ENCODE measurements at places on chromosomes 7 and 10.

- no peak for DNase-seq
These were observed 2.5 kb upstream of the LFNG start for GRCh38 chr7:2517026-2517425.

GRCh38 chr10:123526356-123527064 is 139.6 kb upstream of the GPR26 start:
- DNase-seq: no peak

DNA sequence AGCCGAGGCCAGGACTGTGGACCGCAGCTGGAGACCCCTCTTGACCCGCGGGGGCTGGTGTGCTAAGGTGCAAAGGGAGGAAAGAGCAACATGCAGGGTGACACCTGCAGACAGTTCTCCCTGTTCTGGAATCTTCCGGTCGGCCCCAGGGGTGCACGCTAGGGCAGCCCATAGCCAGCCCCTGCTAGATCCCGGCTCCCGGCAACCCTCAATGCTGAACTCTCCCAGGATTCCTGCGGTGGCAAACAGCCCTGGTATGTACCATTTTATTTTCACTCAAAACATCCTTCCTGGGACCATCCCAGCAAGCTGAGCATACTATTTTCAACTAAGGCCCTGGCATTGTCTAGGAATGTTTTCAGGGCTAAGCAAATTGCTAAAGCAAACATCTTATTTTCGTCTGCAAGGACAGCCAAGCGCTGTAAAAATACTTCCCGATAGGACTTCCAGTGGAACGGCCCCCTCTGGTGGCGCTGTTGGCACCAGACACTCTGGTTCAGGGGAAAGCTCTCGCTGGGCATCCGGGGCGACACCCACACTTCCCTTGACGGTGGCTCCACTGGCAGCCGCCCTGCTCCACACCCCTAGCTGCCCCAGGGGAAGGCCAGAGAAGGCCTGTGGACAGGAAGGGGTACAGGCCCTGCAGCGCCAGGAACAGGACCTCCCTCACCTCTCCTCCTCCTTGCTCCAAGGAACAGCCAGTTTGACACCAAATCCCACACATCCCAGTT is 99.4 kb downstream of the CTBP2 start:
- peak; percentile 62 for DNase-seq

GRCh38 chr7:94300176-94300835 is 94.4 kb upstream of the COL1A2 start:
- no peak for DNase-seq

GRCh38 chr7:12111422-12112405 is 99.4 kb upstream of the TMEM106B start:
- DNase-seq: peak; percentile 16

DNA sequence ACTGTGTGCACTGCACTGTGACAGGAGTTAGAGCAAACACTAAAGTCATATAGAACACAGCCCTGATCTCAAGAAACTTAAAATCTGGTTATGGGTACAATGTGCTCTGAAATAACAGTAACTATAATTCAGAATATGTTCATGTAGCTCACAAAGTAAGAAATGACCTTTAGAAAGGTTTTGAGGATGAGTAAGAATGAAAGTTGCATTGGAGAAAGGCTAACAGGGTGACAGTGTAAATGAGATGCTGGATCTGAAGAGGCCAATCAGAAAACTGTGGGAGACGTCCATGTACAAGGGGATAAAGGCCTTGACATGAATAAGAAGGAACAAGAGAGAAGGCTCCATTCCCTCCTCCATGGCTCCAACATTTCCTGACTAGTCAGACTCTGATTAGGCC is 124.7 kb downstream of the GRM3 start:
- DNase-seq: no peak

- no peak for DNase-seq
These were observed 106.0 kb upstream of the PRR15 start for GRCh38 chr7:29457565-29458011.

GRCh38 chr7:29139796-29140195 is 6.5 kb downstream of the CPVL start:
- DNase-seq: no peak

GRCh38 chr10:105797234-105797890 is 1156.3 kb downstream of the SORCS3 start:
- DNase-seq: no peak

DNA sequence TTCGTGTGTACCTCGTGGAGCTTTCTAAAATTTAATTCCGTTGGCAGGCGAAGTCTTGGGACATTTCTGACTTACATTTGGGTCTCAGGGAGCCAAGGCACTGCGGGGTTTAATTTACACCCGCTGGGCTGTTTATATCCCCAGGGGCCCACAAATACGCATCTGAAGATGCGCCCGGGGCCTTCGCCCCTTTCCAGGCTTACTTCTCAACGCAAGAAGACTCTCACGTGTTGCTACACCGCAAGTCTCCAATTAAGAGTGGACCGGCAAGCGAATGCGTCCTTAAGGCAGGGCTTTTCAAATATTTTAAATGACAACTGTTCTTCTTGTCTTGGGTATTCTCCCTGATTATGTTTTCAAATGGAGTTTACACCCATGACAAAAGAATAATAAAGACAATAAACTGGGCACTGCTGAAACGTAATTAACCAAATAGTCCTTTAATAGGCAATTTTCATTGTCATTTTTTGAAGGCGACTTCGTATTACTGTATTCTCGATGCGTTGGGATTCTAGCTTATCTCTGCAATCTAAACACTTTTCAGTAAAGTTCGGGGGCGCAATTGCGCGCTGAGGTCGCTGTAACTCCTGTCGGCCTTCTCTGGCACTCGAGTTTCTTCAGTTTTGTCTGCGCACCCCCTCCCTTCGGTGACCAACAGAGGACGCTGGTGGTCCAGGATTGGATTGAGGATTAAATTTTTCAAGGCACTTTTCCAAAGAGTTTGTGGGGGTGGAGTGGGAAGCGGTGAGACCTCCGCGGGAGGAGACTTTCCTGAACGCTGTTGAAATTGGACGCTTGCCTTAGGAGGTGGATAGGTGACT is 837 bp upstream of the IGFBP3 start:
- DNase-seq: no peak

- no peak for DNase-seq
These were observed 8.9 kb downstream of the SEC31B start for GRCh38 chr10:100510533-100511308.

DNA sequence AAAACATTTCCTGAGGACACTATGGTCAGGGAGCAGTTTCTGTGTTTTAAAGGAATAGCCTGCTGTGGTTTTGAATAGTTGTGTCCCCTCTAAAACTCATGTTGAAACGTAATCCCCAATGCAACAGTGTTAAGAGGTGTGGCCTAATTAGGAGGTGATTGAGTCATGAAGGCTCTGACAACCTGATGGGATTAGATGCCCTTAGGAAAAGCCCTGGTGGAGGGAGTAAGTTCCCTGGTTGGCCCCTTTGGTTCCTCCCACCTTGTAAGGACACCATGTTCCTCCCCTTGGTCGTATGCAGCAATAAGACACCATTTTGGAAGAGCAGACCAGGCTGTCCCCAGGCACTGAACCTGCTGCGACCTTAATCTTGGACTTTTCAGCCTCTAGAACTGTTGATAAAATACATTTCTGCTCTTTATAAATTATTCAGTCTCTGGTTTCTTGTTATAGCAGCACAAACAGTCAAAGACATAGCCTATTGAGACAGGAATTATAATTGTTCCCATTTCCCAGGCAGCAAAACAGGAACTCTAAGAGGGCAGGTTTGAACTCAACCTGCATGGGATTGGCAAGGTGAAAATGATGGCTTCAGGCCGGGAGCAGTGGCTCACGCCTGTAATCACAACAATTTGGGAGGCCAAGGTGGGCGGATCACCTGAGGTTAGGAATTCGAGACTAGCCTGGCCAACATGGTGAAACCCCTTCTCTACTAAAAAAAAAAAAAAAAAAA is 20.5 kb upstream of the TNS3 start:
- DNase-seq: no peak

DNA sequence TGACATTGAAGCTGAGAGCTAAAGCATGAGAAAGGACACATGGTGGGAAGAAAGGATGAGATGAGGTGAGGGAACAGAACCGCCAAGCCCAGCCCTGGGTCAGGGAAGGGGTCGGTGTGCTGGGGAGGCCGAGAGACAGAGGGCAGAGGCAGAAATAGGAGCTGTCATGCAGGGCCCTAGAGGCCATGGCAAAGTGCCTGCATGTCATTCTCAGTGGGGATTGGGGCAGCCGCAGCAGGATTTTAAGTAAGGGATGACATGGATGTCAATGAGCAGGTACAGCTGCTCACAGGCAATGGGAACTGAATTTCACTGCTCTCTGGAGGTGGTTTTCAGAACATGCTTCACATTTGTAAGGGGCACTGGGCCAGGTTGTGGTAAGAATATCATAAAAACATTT is 227.4 kb downstream of the RAB11FIP2 start:
- DNase-seq: no peak

DNA sequence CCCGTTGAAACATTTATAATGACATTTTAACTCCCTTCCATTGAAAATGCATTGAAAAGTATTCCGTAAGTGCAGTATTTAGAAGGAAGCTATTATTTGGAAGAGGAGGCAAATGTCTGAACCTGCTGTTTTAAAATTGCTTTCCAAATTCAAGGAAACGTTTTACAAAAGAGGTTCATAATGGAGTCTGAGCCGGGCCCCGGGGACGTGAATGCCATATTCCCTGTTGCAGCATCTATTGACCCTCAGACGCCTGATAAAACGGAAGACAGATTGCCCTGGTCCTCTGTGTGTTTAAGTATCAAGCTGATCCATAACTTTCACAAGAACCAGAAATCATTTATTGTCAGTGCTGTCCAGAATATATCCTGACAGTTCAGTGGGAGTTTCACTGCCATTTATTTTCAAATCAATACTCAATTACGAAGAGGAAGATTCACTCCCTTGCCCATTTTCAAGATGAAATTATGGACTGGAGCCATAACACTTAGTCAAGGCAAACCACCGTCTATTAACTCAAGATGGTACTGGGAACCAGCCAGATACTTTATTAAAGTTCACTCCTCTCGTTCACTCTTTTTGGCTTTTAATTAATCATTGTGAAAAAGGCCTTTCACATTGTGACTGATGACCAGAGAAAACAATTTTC is 435.7 kb upstream of the PFKP start:
- DNase-seq: no peak

GRCh38 chr7:159013825-159014289 is 130.8 kb downstream of the VIPR2 start:
- no peak for DNase-seq

- no peak for DNase-seq
These were observed 68.1 kb downstream of the PRTFDC1 start for GRCh38 chr10:24884316-24884715.

DNA sequence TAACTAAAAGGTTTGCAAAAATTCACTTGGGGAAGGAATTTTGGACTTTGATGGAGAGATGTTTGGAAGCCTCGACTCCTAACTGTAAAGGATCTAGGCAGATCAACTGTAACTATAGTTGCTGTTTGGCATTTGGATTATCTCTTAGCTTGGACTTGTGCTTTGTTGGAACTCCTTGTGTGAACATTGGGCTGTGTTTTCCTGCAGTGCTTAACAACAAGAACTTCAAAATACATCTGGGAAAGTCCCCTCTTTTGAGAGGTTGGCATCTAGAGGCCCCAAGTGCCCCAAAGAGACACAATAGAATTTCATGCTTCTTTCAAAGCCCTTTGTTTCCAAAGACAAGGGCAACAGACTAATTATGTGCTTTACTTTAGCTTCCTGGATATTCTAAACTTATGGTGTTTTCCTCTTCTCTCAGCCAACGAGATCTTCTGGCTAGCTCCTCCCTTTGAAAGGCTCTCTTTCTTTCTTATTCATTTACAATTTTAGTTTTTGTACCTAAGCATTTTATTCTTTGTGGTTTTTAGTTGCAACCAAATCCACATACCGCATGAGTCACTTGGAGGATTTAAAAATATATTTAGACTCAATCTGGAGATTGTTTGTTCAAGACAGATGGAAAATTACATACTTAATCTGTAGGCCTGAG is 11.6 kb downstream of the ABCA13 start:
- no peak for DNase-seq

DNA sequence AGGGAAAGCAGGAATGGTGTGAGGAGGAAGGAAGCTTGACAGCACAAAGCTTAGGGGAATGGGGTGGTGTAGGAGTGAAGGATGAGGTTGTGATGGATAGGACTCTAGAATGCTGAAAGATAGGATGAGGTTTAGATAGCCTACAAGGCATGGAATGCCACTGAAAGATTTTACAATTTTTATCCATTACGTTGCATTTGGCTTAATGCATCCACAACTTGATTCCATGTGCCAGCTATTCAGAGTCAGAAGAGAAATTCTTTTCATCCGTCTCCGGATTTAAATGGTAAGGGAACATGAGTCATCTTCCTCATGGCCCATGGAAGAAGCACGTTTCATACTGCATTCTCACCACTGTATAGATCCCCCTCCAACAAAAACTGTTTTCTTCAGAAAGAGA is 212.4 kb upstream of the BMPER start:
- DNase-seq: no peak

GRCh38 chr10:127968027-127968441 is 61.1 kb downstream of the PTPRE start:
- DNase-seq: no peak

DNA sequence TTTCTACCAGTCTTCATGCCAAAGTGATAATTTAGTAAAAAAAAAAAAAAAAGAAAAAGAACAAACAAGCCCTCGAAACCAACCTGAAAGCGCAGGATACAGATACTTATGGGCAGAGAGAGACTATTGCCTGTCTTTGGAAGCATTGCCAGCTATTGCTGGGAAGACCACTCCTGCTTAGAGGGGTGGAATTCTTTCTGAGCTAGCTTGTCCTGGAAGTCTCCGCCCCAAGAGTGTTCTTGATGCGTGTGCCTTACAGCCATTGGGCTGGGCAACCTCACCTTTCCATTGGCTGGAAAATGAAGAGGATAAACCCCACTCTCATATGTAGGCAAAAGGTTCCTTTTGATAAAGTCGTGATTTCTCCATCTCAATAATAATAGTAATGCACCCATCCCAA is 19.9 kb upstream of the INSYN2A start:
- DNase-seq: no peak

DNA sequence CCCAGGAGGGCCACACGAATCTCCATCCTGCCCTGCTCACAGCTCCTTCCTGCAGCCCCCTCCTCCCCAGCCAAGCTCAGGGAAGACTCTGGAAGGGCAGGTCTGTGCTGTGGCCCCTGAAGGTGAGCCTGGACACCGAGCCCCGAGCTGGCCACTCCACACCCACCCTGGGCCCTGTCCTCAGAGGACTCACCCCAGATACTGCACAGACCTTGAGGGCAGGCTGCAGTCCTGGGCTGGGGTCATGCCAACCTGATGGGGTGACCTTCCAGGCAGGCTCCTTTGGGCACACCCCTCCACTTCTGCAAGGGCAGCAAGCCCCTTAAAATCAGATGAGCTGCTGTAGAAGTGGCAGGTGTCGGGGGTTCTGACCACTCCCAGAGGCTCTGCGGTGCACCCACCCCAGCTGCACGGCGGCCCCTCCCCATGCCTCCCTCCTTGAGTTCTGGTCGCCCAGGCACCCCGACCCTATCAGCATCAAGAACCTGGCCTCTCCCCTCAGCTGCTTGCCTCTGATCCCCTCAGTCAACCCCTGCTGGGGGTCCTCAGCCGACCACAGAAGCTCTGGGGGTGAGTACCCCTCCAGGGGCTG is 24.3 kb downstream of the YKT6 start:
- DNase-seq: no peak

- DNase-seq: no peak
These were observed 58.1 kb downstream of the WNT2 start for GRCh38 chr7:117264716-117265115.
